ENCODE measurements at places on chromosomes 3 and 15.
A peak's percentile ranks its signal among the peaks of the same experiment; 100 is the strongest.

GRCh38 chr3:53181024-53181371 lies 20.0 kb downstream of the PRKCD start:
- DNase-seq, result no peak

DNA sequence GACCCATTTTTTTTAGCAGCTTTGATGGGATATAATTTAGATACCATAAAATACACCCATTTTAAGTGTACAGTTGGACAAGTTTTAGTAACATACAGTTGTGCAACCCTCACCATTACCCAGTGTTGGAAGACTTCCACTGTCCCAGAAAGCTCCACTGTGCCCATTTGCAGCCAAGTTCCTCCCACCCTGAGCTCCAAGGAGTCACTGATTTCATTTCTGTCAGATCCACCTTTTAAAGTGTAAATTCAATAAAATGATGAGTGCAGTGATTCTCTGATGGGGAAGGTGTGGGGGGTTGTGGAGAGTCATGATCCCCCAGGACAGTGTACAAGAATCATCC lies 93.2 kb upstream of the IGF1R start:
- no peak for DNase-seq

GRCh38 chr3:99875929-99876841 lies 58.5 kb downstream of the CMSS1 start:
- peak; percentile 67 for DNase-seq

GRCh38 chr15:96893159-96893906 lies 562.8 kb downstream of the NR2F2 start:
- DNase-seq, result peak; percentile 6

GRCh38 chr3:12707449-12707848 lies 43.5 kb upstream of the RAF1 start:
- no peak for DNase-seq

- DNase-seq, result no peak
These were observed 11.2 kb downstream of the PLA2G4B start for GRCh38 chr15:41849861-41850260.

- DNase-seq, result no peak
These were observed 35.3 kb downstream of the OXNAD1 start for GRCh38 chr3:16300307-16300706.

- no peak for DNase-seq
These were observed 198.9 kb downstream of the ADAMTS9 start for GRCh38 chr3:64488939-64489338.

DNA sequence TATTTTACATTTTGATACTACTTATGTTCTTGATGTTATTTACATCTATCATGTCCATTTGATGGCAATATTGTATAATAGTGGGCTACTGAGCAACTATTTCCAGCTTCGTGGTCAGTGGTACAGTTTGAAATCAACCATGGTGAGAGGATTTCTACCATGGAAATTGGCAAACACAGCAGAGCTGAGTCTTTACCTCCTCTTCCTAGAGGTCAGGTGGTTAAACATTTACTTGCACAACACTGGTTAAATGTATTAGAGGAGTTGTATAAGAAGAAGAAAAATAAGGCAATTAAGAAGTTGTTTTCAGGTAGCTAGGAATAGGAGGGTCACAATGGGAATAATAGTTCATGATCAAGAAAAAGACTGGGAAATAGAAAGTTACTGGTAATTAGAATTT lies 7.2 kb upstream of the PPM1L start:
- DNase-seq, result no peak

DNA sequence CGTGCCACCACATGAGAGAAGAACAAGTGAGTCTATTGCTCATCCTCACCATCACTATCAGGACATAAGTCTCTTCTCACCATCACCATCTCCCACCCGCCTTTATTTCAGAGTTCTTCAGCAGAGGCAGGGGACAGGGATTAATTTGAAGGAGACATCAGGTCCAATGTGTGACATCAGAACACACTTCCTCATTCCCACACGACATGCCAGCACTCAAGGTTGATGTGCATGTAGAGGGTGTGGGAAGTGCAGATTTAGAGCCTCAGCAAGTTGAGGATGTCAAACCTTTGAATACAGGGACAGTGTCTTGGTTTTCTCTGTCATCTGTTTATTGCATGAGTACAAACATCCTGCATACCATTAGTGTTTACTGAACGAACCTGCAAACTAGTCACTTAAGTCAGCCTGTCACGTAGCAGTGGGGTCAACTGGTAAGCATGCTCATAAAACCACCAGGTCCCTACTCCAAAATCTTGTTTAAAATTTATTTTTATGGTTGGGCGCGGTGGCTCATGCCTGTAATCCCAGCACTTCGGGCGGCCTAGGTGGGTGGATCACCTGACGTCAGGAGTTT lies 104.4 kb downstream of the MYLK start:
- DNase-seq, result no peak

DNA sequence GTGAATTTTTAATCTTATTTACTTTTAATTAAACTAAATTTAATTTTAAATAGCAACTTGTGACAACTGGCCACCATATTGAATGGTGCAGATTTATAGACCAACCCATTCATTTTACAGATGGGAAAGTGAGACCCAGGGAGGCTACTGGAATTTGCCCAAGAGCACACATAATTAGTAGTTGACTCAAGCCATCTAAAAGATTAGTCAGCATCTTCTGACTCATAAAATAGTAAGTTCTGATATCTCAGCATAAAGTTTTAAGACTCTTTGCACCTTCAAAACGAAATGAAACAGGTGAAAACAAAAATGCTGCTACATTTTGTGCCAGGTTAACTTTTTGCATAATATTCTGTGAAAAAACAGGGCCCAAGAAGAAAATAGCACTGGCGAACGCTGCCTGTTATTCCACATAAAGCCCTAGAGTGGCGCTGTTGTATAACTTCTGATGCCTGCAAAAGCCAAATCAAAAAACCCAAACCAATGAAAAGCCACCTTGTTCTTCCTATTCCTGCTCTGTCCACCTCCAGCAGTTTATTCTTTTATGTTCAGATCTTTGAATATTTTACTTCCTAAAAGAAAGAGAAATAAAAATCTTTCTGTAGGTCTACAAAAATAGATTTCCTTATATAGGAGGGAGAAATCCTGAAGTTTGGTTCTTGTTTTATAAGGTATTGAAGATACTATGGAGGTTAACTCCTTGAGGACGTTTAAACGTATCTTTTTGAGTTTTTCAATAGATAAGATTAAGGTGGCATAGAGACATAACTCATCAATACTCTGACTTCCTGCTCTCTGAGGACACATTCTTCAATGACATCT lies 62.8 kb downstream of the OTOL1 start:
- peak; percentile 12 for DNase-seq

DNA sequence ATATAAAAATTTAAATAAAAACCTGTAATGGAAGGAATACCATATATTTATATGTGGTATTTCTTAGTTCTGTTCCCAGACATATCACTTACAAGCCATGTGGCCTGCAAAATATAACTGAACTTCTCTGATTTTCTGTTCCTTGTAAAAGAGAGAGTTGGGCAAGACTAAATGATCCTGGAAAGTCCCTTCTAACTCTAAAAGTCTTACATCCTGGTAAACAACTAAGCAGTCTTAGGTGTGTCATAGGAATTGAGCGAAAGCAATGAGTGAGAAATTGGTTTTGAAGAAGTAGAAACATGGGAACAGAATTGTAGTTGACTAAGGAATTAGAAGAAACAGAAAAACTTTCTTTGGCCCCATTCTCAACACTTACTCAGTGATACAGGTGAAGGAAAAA lies 25.3 kb upstream of the IL20RB start:
- no peak for DNase-seq

GRCh38 chr15:42582569-42583375 lies 7.4 kb downstream of the STARD9 start:
- DNase-seq, result no peak

DNA sequence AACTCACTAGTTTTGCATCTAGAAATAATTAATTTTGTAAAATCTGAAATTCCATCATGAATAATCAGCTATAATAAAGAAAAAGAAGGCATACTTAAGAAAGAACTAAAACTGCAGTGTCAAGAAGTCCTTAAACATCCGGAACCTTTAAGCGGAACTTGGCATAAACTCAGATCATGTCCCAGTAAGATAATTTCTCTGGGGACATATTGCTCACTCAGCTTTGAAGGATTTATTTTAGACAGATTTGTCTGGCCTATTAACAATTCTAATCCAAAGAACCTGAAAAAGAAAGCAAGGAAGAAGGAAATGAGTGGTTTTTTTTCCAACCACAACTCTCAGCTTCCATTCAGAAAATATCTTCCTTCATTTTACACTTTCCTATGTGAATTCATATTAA lies 850.3 kb downstream of the ROBO1 start:
- no peak for DNase-seq

GRCh38 chr15:61748529-61748928 lies 311.7 kb downstream of the VPS13C start:
- DNase-seq, result no peak

GRCh38 chr3:45715945-45716344 lies 26.7 kb downstream of the SACM1L start:
- DNase-seq, result no peak

- no peak for DNase-seq
These were observed 72.8 kb downstream of the VGLL4 start for GRCh38 chr3:11570789-11571495.

DNA sequence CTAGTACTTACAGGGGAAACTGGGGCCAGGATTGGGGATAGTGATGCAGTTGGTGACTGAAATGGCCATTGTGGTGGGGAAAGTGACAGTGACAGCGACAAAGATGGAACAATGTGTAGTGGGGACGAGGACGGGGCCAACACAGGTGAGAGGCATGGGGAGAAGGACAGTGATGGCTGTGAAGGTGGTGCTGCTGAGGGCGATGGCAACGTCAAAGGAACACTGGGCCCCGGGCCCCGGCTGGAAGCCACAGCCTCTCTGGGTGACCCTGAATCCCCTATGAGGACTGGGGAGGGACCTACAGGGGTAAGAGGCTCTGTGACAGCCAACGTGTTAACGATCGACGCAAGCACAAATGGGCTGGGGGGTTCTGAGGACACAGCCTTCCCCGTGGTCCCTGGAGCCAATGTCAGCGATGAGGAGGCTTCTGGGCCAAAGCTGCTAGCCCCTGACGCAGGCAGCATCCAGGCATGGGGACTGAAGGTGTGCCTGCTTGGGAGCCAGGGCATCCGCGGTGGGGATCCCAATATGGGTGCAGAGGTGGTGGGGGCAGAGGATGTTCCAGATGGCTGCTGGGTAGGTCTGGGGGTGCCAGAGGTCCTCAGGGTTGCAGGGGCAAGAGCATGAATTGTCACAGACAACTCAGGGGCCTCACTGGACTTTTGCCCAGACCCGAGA lies 25.2 kb upstream of the GOLGA6C start:
- no peak for DNase-seq

DNA sequence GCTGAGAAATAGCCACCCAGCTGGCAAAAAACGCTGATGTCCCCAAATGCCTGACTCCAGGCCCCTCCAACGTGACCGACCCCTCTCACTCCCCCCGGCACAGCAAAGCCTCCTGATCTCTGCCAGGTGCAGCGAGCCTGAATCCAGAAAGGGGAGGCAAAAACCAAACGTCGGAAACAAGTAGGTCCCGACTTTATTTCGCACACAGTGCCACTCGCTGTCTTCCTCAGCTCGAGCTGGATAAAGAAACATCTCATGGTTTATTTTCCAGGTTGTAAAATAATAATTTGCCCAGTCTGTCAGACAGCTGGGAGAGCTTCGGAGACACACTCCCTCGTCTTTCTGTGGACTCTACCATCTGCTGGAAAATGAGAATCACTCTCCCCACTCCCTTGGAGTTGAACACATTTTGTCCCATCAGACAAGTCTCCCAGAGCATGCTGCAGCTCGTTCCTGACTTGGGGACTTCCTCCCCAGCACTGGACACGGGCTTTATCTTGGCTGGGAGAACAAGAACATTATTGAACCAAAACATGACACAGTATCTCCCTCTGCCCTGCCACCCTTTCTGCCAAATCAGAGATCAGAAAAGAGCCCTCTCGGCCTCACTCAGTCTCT lies 142.8 kb downstream of the NUP210 start:
- no peak for DNase-seq

- DNase-seq, result no peak
These were observed 997.2 kb downstream of the TUSC7 start for GRCh38 chr3:117706756-117707155.

- DNase-seq, result no peak
These were observed 3.6 kb downstream of the TRA2B start for GRCh38 chr3:185934174-185934557.

DNA sequence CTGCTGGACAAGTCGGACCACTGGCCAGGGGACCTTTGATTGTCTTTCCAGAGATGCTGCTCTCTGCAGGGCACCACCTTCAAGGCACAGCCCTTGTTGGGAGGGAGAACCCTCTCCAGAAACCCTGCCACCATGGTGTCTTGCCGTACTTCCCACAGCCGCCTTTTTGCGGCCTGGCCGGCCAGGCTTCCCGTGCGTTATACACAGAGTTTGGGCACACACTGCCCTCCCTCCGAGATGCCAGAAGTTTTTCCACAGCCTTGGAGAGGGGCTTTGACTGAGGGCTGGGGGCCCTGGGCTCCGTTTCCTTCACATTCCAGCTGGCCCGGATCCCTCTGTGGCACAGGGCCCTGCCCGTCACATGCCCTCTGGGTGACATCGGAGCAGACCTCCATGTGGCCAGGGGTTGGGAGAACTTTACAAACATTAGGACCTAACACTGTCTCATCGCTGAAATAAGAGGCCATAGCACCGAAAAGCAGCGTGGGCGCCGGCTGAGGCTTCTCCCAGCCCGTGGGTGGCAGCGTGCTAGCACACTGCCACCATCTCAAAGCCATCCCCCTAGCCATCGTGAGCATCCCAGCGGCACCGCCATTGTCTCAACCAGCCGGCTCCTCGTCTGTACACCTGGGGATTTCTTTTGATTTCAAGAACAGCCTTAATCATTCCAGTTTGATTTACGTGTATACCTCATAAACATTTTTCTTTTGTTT lies 6.3 kb upstream of the APEH start:
- no peak for DNase-seq

DNA sequence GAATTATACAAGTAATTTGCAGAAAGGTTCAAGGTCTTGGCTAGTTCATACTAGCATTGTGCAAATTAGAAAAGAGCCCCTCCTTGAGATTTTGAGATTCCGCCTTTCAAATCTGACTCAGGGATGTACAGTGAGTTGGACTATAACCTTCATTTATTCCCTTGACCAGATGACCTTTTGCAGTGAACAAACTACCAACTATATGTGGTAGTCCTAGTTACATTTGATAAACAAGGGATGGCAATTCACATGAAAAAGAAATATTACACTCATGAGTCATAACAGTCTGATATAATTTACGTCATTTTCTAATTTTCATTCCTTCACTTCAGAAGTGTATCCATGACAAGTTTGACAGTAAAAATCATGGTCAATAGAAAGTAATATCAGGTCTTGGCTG lies 860.4 kb downstream of the ROBO1 start:
- no peak for DNase-seq

GRCh38 chr3:132730891-132731580 lies 8.8 kb upstream of the NPHP3 start:
- no peak for DNase-seq

GRCh38 chr15:90351479-90352106 lies 491 bp upstream of the ZNF774 start:
- DNase-seq, result no peak

- DNase-seq, result no peak
These were observed 118.1 kb downstream of the EDEM1 start for GRCh38 chr3:5305684-5305989.

GRCh38 chr15:23395030-23395692 lies 40.6 kb downstream of the GOLGA8S start:
- DNase-seq, result no peak

GRCh38 chr15:87672309-87673288 lies 583.9 kb downstream of the NTRK3 start:
- no peak for DNase-seq

Data from activated naive CD4-positive, alpha-beta T cell treated with anti-CD3 and anti-CD28 coated beads for 36 hours (primary cell).